Psoas muscle (tissue), 8 donors: ENCODE measurements at places on chromosomes 16 and 17. TPM values are rescaled to one million over a fixed set of nuclear protein-coding genes. Genes with fewer than 3 reads are reported as not detected.

The CLEC18A gene
- total RNA-seq: not detected

The HS3ST3A1 gene
- total RNA-seq: 0.58 TPM

The SLC16A5 gene
- total RNA-seq: 10.7 TPM

The CCL11 gene
- not detected for total RNA-seq

The NTHL1 gene
- 3.1 TPM for total RNA-seq

The BEAN1 gene
- not detected for total RNA-seq

The SLC16A6 gene
- 7.7 TPM for total RNA-seq

The HEXIM1 gene
- total RNA-seq: 29.2 TPM

The ATP2C2 gene
- total RNA-seq: not detected

The MARCHF10 gene
- not detected for total RNA-seq

GRCh38 chr17:41428591-41429291, 4.4 kb upstream of the KRT37 start:
- no peak for DNase-seq

DNA sequence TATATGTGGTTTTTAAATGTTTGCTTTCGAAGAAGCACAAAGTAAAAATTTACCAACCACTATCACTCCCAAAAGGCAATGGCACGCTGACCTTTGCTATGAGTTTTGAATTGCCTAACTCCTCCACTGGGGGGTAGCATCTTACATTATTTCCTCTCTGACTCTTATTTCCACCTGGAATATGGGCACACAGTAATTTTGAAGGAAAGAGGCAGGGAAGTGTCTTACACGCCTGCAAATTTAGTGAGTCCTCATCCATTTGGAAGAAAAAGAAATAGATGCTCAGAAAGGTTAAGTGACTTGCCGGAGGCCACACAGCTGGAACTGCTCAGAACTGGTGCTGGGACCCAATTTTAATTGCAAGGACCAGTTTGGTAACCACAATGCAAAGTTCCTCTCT, 29.9 kb upstream of the IRX6 start:
- no peak for DNase-seq

DNA sequence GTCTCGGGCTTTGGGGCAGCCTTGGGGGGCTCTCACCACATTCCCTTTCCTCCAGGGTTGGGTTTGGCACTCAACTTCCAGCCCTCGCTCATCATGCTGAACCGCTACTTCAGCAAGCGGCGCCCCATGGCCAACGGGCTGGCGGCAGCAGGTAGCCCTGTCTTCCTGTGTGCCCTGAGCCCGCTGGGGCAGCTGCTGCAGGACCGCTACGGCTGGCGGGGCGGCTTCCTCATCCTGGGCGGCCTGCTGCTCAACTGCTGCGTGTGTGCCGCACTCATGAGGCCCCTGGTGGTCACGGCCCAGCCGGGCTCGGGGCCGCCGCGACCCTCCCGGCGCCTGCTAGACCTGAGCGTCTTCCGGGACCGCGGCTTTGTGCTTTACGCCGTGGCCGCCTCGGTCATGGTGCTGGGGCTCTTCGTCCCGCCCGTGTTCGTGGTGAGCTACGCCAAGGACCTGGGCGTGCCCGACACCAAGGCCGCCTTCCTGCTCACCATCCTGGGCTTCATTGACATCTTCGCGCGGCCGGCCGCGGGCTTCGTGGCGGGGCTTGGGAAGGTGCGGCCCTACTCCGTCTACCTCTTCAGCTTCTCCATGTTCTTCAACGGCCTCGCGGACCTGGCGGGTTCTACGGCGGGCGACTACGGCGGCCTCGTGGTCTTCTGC, 8.4 kb downstream of the SLC16A3 start:
- DNase-seq: peak; percentile 30

- DNase-seq: no peak
Observed at GRCh38 chr17:4901648-4902344, 1.1 kb downstream of the CHRNE start.

DNA sequence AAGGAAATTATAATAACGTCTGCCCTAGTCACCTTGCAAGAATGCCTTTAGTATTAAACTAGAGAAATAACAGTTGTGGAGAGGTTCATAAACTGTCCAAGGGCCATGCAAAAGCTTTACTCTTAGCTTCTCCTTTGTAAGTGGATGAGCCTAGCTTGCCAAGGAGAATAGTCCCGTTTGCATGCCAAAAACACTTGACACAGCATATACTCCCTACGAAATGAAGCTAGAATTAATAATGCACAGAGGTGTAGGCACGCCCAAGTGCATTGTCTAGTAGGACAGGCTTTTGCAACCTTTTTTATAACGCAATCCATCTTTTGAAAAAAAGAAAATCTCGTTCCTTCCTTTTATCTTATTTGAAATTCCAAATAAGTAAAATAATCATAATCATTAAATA, 12.8 kb upstream of the CDRT4 start:
- DNase-seq: no peak

- no peak for DNase-seq
Observed at GRCh38 chr16:1991135-1991551, 1.4 kb downstream of the SYNGR3 start.

DNA sequence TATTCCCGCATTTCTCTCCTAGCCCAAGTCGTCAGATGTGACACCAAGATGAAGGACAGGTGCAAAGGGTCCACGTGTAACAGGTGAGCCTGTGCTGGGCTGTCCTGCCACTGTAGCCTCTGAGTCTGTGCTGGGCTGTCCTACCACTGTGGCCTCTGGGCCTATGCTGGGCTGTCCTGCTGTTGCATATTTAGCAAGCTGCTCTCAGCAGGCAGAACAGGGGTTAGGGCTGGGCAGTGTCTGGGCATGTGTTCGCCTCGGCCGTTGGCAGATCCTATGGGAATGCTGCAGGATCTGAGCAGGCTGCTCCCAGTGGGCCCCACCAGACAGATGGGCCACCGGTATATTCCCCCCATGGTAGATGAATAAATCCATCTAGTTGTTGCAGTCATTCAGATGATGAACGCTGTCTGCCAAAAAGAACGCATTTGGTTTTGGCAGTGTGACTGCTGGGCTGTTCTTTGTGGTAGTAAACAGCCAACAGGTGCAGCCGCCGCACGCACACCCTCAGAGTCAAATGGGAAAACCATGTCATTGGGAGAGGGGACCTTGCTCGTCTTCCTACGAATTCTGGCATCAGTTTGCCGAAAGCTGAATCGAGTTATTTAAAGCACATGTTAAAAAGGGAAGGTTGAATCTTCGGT, 49.2 kb downstream of the CRISPLD2 start:
- peak; percentile 44 for DNase-seq

DNA sequence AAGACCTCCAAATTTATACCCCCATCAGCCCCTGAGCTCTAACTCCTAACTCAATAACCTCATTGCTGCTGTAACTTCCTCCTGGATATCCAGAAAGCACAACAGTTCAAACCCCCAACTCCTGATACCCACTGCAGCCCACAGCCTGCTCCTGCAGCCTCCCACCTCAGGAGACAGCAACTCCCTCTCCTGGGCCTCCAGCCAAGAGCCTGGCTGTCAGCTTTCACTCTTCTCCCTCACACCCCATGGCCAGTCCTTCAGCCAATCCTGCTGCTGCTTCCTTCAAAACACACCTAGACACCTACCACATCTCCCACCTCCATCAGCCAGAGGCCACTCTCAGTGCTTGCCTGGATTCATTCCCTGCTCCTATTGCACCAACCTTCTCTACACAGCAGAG, 5.4 kb downstream of the GINS2 start:
- DNase-seq: no peak

DNA sequence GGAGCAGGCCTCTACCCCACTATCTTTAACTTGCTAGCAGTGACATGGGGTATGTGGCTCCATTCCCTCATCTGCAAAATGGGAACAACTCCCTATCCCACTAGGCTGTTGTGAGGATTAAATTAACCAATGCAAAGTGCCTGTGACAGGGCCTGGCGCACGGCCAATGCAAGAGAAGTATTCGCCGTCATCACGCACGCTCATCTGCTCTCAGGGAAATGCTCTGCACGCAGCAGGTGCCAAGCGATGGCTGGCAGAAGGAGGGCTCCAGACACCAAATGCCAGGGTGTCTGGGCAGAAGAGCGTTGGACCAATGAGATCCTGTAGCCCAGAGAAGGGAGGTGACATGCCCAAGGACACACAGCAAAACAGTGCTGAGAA, 17.3 kb downstream of the FAM83G start:
- no peak for DNase-seq

DNA sequence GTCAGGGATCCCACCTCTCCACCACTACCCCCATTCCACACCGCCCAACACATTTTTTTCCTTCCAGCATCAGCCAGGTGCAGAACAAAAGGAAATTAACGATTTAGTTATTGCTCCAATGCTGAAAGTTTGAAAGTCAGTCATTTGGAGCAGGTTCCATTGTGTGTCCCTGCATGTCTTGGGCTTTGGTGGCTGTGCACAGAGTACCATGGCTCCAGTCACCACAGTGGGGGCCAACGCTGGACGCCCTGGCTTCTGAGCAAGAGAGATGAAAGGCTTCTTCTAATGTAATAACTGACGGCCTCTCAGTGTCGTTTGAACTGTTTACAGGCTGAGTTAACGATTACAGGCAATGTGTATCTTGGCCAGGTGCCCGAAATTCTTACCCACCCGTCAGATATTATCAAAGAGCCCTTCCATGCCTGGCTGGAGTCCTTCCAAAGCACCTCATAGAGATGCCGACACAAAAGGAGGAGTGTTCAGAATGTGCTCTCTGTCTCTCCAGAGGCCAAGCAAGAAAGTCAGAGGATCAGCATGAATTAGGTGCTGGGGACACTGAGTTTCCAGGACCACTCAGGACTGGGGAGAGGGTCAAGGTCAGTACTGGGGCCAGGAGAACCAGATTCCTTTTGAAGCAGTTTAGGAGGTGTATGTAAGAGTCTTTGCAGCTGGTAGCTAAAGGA, 25.9 kb downstream of the RNF43 start:
- no peak for DNase-seq

DNA sequence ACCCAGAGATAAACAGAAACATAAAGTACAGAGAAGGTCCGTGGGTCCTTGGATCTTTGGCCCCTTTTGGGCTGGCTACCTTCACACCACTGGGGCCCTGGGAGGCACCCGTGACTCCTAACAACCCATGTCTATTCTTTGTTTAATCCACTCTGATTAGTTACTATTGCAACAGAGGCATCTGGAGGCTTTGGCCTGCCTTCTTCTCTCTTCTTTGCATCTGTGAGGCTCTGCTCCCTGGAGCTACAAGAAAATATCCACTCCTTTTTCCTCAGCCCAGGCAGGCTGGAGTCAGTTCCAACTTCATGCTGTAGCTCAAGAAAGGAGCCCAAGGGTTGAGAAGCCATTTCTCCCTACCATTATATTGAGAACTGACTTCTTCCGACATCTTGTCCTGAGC, 9.5 kb upstream of the CMIP start:
- DNase-seq: no peak

- no peak for DNase-seq
Observed at GRCh38 chr17:61205931-61206330, 193.7 kb upstream of the TBX2 start.

DNA sequence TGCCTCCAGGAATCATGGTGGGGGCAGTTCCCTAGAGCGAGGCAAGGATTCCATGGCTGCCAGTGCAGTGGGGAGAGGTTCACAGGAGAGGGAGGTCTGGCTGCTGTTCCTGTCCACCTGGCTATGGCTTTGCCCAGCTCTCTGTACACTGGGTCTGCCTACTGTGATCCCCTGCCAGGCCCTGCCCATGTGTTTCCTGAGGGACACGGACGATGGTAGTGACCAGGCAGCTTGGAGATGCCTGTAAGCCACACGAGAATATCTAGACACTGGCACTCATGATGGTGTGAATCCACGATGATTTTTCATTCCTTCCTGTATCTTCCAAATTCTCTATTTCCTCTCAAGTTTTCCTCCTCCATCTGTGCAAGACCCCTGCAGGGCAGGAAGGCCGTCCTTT, 11.1 kb downstream of the C1QTNF8 start:
- DNase-seq: no peak

DNA sequence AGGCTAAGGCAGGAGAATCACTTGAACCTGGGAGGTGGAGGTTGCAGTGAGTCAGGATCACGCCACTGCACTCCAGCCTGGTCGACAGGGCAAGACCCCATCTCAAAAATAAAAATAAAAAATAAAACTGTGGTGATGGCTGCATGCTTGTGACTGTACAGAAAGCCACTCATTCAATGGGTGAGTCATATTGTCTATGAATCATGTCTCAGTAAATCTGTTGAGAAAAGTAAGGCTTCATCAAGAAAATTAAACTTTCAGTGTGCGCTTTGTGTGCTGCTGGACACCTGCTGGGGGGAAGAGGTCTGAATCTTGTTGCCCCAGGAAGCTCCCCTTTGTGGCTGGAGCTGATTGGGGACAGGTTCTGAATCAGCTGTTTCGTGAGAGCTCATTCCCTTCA, 11.3 kb downstream of the NUBP1 start:
- no peak for DNase-seq

DNA sequence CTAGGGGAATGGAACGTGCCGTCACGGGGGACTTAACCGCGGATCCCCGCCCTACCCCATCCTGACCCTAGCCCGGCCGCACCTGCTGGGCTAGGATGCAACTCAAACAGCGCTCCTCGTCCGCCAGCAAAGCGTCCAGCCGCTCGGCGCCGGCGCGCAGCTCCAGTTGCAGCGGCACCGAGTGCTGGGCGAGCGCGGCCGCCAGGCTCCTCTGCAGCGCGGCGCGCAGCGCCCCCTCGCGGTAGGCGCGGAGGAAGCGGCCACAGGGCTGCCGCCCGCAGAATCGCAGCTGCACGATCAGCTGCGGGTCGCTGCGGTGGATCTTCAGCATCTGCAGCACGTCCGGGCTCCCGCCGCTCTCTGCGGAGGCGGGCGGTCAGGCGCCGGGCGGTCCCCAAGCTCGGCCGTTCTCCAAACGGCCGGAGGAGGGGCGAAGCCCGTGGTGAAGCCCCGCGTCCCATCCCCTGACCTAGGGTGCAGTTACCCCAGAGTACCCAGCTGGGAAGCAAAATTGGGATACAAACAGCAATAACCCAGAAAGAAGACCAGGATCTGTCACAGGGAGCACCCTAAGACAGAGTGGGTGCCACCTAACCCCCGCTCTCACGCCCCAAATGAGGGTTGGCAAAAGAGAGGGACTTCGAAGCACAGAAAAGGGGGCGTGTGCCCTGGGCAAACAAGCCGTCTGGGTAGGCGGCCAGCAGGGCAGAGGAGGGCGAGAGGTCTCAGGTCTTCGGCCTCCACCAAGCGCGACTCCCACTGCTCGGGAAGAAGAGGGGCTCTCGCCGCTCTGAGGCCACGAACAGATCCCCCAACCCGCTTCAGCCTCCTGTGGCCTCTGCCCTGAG, 4.2 kb downstream of the TRADD start:
- peak; percentile 80 for DNase-seq

DNA sequence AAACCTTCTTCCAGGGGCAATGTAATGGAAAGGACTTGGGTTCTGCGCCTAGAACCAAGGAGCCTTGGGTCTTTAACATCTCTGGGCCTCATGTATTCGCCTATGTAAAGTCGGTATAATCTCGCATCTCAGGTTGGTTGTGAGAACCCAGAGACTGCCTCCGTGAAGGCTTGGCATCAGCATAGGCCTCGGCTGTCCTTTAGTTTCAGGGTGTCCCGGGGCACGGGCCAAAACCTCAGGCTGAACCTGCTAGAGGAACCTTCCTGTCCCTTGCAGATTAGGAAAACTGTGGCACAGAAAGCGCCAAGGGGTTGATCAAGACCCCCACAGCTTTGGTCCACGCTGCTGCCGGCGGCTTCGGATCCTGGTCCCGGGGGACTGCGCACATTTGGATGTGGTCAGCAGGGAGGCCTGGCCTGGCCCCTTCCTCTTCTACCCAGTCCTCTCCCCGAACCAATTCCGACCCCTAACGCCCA, 772 bp upstream of the PHAF1 start:
- DNase-seq: no peak

- peak; percentile 54 for DNase-seq
Observed at GRCh38 chr16:66924527-66925321, 611 bp downstream of the RRAD start.
